ENCODE measurements at places on chromosomes 2 and 18.
A peak's percentile ranks its signal among the peaks of the same experiment; 100 is the strongest.

- DNase-seq, result no peak
Measured at GRCh38 chr2:60507211-60507965, 46.1 kb downstream of the BCL11A start.

- DNase-seq, result no peak
Measured at GRCh38 chr2:68686178-68686577, 42.8 kb downstream of the PROKR1 start.

- no peak for DNase-seq
Measured at GRCh38 chr18:6052449-6052913, 157.2 kb upstream of the TMEM200C start.

GRCh38 chr18:248053-248452 is 19.8 kb downstream of the THOC1 start:
- no peak for DNase-seq

DNA sequence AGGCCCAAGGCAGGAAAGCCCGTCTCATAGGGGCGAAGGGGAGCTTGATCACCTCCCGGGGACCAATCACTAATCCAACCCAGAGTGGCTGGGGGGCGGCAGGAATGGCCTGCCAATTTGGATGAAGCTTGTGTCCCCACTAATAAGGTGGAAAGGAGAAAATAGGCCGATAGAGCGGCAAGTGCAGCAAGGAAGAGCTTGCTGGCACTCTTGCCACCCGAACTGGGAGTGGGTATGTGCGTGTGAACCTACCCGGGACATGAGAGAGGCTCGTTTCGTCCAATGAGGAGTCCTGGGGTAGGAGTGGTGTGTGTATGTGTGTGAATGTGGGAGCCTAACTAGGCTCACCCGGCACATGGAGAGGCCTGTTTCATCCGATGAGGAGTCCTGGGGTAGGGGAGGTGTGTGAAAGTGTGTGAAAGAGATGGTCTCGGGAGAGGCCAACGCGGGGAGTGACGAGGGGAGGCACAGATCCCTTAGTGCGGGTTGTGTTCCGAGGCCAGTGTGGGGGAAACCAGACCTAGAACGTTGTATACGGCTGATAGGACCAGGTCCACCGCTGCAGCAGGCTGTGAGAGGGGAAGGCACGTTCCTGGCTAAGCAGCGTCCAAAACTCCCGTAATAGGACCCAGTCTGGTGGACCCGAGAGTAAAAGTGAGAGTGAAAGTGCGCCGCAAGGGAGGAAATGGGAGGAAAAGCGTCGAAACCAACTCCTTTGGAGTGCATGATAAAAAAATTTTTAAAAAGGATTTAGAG is 47.1 kb upstream of the SELENOI start:
- DNase-seq, result no peak

GRCh38 chr2:240494194-240494793 is 58.8 kb downstream of the GPC1 start:
- DNase-seq, result no peak

GRCh38 chr2:16722126-16722525 is 56.5 kb upstream of the CYRIA start:
- no peak for DNase-seq

DNA sequence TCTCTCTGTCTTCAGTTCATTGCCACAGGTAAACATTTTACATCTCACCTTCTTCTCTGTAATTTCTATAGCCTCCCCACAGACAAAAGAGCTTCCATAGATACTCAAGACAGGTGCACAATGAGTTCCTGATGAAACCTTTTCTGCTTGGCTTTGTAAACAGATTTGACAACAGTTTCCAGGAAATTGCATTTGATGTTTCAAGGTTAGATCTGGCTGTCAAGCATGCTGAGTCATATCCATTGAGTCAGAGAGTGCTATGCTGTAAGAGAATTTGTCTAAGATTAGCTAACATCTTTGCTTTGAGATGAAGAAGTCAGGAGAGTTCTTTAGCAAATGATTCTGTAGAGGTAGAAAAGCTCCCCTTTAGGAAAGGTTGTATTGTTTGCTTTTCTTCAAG is 40.6 kb upstream of the MAP2 start:
- no peak for DNase-seq

- DNase-seq, result peak; percentile 44
Measured at GRCh38 chr2:134282629-134283400, 28.9 kb downstream of the MGAT5 start.

GRCh38 chr2:137912371-137912770 is 51.9 kb upstream of the HNMT start:
- DNase-seq, result no peak

DNA sequence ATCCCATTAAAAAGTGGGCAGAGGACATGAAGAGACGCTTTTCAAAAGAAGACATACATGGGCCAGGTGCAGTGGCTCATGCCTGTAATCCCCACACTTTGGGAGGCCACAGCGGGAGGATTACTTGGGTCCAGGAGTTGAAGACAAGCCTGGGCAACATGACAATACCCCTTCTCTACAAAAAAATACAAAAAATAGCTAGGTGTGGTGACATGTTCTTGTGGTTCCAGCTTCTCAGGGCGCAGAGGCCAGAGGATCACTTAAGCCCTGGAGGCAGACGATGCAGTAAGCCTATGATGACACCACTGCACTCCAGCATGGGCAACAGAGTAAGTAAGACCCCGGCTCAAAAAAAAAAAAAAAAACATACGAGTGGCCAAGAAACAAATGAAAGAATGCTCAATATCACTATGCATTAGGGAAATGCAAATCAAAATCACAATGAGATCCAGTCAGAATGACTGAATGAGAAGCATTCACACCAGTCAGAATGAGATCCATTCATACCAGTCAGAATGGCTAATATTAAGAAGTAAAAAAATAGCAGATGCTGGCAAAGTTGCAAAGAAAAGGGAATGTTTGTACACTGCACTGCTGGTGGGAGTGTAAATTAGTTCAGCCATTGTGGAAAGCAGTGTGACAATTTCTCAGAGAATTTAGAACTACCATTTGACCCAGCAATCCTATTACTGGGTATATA is 550.2 kb upstream of the SLC39A10 start:
- DNase-seq, result no peak

DNA sequence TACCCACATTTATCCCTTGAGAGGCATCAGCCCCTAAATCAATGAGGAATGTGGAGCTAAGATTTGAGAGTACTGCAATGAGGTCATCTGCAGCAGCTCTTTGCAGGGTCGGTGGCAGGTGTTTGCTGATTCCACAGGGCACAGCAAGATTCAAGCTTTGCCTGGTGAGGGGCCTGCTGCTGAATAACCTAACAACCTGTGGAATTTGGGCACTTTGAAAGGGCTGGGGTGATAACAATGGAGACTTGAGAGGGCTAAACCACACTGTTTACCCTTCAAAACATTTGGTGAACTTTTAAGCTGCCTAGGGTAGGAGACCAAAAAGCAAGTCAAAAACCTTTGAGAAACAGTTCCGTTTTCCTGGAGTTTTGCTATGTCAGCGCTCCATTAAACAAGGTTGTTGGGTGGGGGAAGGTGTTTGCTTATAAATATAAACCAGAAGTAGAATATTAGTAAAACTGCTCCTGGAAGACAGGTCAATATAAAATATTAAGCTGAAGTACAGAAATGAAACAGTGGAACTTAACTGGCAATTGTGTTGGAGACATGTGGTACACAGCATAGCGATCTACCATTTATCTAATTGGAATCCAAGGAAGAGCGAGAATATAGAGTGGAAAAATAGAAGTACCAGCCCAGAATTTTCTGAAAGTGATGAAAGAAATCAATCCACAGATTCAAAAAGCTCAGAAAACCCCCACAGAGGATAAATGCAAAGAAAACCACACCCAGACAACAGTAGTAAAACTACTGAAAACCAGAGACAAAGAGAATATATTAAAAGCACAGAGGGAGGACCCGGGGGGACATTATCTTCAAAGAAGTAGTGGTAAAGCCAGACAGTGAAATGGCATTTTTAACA is 15.7 kb downstream of the COPS8 start:
- no peak for DNase-seq

- DNase-seq, result no peak
Measured at GRCh38 chr2:1375794-1376193, 37.5 kb upstream of the TPO start.

DNA sequence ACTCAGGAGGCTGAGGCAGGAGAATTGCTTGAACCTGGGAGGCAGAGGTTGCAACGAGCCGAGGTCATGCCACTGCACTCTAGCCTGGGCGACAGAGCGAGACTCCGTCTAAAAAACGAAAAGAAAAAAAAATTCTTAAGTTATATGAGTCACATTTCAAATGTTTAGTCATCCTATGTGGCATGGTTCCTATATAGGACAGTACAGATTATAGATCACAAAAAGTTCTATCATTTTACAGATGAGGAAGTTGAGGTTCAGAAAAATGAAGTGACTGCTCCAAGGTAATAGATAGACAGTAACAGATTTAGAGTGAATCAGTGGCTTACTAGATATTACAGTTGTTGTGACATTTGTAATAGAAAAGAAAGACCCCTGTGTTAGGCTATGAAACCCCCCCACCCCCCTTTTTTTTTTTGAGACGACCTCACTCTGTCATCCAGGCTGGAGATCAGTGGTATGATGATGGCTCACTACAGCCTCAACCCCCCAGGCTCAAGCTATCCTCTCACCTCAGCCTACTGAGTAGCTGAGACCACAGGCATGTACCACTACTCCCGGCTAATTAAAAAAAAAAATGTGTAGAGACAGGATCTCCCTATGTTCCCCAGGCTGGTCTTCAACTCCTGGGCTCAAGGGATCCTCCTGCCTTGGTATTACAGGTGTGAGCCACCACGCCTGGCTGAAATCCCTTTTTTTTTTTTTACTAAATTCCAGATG is 22.7 kb downstream of the PTPN4 start:
- no peak for DNase-seq

GRCh38 chr2:31244101-31244500 is 10.1 kb downstream of the EHD3 start:
- no peak for DNase-seq

GRCh38 chr2:134132490-134132857 is 121.4 kb upstream of the MGAT5 start:
- no peak for DNase-seq

DNA sequence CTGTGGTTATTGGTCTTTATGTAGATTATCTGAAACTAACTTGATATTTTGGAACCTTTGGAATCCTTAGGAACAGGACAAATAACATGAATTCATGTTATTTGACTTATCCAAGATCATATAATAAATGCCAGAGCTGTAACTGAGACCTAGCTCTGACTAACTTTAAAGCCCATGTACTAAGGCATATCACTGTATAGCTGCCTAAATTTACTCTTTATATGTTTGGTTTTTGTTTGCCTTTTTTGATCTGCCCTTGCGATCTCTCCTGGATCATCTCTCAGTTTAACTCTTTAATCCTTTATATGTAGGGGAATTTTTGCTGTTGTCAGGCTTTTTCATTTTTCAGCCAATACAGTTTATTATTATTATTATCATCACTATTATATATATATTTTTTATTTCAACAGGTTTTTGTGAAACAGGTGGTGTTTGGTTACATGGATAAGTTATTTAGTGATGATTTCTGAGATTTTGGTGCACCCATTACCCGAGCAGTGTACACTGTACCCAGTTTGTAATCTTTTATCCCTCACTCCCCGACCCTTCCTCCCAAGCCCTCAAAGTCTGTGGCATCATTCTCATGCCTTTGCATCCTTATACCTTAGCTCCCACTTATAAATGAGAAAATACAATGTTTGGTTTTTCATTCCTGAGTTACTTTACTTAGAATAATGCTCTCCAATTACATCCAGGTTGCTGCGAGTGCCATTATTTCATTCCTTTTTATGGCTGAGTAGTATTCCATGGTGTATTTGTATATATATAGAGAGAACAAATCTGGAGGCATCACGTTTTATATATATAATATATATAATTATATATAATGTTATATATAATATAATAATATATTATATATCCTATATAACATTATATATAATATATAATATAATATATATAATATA is 48.9 kb downstream of the APLF start:
- no peak for DNase-seq

DNA sequence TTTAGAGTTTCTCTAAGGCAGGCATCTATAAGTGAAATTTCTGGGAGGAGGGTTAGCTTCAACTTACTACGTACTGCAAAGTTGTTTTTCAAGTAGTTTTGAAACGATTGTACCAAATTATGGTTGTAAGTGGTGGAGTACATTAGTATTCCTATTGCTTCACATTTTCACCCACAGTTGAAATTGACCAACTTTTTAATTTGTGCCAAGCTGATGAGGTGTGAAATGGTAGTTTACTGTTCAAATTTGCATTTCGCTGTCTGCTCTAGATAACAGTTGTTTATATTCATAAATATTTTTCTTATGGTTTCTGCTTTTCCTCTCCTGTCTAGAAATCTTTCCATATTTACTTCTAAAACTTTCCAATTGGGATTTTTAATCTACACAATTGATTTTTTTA is 18.6 kb downstream of the NPC1 start:
- no peak for DNase-seq

- no peak for DNase-seq
Measured at GRCh38 chr2:168529054-168529833, 73.2 kb downstream of the CERS6 start.

- DNase-seq, result no peak
Measured at GRCh38 chr2:215362562-215362904, 50.7 kb downstream of the ATIC start.

GRCh38 chr2:194319222-194319992 is 1337.6 kb upstream of the SLC39A10 start:
- no peak for DNase-seq

DNA sequence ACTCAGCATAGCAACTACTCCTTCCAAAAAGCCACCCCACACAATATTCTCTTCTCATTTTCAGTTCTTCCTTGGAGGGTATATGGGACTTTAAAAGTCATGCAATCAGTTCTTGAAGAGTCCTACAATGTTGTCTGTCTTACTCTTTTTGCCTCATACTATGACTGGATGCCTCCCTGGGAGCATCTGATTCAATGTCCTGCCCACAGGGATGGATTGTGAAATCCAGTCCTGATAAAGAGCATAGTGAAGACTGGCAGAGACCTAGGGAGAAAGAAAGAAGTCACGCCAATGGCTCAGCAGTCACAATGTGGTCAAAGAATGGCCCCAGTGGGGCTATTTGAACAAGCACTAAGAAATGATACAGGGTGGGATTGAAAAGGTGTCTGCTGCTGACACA is 155.1 kb upstream of the SERPINE2 start:
- no peak for DNase-seq

DNA sequence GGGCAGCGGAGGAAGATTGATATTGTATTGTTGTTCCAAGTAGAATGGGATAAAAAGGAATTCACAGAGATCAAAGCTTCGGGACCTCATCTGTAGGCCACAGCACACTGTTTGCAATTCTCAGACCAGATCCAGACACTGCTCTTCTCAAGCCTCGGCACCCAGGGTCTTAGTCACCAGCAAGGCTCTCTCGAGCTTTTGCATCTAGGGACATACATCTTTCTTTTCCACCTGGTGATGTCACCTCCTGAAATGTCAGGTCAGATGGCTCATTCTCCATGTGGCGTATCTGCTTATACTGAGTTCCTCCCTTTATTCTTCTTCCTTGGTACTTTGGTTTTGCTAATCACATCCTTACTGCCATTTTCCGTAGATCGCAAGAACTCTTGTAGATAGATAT is 42.9 kb upstream of the SNTG2 start:
- no peak for DNase-seq

DNA sequence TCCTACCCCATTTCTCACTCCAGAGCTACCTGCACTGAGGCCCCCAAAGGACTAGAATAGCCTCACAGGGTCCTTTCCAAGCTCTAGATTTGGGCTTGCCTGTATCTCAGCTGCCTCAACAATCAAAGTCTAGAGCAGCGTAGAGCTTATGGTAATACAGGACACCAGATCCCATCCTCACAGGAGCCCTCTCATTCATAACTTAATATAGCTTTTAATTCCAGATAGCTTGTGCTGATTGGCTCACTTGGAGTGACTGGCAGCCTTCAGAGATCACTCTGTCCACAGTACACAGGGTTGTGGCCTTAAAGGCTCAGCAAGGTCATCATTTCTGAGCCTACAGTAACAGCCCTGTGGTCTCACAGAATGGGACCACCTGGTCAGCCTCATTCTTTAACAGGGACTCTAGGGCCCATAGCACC is 51.4 kb downstream of the ZFP36L2 start:
- no peak for DNase-seq
